ENCODE measurements at places on chromosomes 1 and 21.

DNA sequence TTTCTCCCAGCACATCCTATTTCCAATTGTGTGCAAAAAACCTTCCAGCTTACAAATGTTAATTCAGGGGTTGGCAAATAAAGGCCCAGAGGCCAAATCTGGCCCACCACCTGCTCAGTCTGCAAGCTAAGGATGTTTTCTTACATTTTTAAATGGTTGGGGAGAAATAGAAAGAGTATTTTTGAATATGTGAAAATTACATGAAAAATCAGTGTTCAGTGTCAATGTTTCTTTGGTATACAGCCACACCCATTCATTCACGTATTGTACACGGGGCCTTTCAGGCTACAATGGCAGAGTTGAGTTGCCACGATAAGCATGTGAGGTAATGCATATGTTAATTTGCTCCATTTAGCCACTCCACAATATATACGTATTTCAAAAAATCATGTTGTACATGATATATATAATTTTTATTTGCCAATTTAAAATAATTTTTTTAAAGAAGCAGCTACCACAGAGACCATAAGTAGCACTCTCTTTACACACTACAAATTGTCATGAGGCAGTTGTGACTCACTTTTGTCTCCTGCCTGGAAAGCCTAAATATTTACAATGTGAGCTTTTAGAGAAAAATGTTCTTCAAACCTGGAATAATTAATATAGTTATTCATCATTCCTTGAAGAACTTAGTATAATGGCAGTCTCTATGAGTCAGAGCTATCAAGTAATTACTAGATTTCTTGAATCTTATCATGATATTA is 189.6 kb downstream of the SMYD3 start:
- no peak for DNase-seq

- no peak for DNase-seq
These were observed 43.9 kb upstream of the CD101 start for GRCh38 chr1:116957646-116958045.

DNA sequence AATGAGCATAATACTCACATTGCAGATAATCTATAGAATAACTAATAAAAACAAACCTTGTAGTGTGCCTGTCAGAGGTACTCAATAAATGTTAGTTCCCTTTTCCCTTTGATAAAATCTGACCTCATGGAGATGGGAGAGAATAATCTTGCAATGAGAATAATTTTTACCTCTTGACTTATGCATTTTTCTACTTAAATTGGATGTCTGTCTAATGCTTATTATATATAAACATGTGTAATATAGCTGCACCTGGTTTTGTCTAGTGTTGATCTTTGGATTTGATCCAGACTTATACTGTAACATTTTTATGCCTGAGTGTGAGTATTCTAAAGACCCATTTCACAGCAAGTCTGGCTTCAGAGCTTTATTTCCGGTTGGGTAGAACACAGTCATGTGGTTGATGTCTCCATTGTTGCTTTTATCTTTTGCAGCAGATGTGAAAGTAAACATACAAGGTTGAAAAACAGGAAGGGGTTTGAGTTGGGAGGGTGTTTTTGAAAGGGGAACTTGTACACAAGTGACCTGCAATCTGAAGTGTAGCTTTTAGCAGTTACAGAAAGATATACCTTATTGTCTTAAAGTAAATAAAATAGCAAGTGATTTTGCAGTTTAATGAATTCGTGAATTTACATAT is 12.4 kb downstream of the EPB41 start:
- no peak for DNase-seq

DNA sequence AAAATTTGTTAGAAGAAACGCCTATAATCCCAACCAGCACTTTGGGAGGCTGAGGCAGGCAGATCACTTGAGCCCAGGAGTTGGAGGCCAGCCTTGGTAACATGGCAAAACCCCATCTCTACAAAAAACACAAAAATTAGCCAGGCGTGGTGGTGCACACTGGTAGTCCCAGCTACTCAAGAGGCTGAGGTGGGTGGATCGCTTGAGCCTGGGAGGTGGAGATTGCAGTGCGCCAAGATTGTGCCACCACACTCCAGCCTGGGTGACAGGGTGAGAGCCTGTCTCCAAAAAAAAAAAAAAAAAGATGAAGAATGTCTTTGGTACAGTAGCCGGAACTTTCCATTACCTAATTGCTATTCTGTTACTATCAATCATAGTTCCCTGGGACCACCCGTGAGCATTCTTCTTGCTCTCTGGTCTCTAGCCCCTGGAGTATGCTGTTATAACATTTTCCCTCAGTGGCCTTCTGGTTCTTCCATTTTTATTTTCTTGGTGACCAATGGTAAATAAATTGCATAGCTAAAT is 43.4 kb downstream of the WASF2 start:
- DNase-seq: no peak

GRCh38 chr1:116458695-116459094 is 85.7 kb downstream of the ATP1A1 start:
- DNase-seq: no peak

DNA sequence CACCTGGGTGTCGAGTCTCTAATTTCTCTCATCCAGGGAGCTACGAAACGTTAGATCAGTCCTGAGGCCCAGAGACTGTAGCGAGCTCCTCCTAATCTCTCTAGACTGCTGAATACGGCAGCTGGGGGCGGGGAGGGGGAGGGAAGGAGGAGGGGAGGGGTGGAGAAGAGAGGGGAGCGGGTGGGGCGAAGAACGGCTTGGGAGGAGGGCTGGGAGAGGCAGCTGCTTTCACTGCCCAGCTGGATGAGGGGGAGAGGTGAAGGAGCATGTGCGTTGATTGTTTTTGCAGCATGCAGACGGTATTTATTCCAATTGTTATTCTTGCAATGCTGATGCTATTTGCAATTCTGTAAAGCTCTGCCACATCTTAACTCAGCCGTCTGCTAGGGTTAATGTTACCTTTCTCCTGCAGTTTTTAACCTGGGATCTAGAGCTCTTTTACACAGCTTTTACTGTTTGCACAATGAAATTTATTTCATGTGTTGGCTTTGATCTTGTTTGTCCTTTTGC is 790 bp downstream of the DNAJC6 start:
- DNase-seq: no peak

GRCh38 chr1:201666102-201666501 is 127.2 kb downstream of the NAV1 start:
- no peak for DNase-seq

GRCh38 chr1:182765391-182765790 is 24.2 kb upstream of the NPL start:
- no peak for DNase-seq
